ENCODE measurements at places on chromosomes 4 and X.

GRCh38 chr4:57405359-57405758 lies 295.2 kb upstream of the IGFBP7 start:
- DNase-seq, result no peak

GRCh38 chrX:154399527-154400368 lies 1.6 kb downstream of the RPL10 start:
- DNase-seq, result peak; percentile 57

DNA sequence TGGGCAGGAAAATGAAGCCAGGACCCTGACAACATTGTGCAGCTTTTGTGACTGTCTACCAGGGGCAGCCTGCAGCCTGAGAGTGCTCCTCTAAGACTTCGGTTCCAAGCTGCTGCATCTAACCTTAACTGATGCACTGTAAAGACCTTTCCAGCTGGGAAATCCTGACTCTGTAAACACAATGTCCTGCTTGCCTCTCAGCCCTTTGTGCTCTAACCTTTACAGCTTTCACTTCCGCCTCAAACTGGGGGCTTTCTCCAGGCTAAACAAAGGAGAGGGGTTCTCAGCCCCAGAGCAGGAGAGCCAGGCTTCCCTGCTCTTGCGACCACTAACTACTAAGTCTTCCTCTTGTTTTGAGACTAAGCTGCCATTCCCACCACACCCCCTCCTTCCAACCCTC lies 19.3 kb upstream of the RASL11B start:
- DNase-seq, result no peak

DNA sequence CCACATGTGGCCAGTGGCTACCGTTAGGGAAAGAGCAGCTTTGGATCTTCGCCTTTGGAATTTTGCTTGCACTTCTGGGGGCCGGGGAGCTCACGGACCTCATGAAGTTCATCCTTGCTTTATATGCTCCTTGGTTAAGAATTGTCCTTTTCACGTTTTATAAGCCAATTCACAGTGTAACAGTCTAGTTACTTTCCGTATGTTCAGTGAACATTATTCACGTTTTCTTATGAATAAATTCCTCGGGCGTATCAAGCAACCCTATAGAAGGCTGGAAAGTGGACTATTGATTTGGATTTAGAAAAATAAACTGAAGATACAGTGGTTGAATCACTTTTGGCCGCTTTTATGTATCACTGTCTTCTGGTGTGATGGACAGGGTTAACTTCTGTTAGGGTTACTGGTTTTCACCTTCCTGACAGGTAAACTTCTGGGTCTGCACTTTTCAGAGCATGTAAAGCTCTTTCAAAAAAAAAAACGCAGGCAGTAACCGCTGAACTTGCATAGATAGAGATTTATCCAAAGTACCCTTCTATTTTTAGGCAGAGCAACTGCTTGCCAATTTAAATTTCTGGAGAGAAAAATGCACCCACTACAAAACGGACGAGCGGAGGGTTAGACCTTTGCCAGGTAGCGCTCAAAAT lies 569 bp upstream of the PDLIM5 start:
- DNase-seq, result no peak

- no peak for DNase-seq
Measured at GRCh38 chr4:24203926-24204325, 314.1 kb upstream of the PPARGC1A start.

- no peak for DNase-seq
Measured at GRCh38 chrX:9619581-9619980, 146.1 kb downstream of the GPR143 start.

GRCh38 chr4:41111791-41112190 lies 102.6 kb downstream of the APBB2 start:
- no peak for DNase-seq

GRCh38 chr4:6556263-6556662 lies 18.7 kb upstream of the MAN2B2 start:
- DNase-seq, result no peak

GRCh38 chr4:661231-661630 lies 12.8 kb downstream of the ATP5ME start:
- no peak for DNase-seq

- no peak for DNase-seq
Measured at GRCh38 chrX:126820700-126821420, 1.3 kb downstream of the PRR32 start.

DNA sequence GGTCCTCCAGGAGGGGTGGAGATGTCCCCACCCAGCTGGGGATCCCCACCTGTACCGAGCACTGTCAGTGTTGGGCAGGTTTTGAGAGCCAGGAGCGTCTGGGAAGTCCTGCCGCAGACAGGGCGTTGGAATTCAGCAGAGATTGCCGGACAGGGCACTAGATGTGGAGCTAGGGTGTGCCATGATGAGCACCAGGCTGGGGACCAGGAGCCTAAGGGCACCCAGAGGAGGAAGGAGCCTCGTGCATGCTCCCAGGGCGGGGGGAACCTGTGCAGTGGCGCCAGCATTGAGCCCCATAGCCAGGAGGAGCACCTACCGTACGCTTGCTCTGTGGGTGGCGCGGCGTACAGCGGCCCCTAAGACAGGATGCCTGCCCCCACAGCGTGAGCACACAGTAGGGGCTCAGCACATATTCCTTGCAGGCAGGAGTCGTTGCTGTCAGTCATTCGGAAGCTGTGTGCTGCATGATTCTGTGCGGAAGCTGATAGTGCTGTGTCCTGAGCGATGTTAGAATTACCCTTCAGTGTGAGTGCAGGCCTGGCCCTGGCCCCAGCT lies 18.8 kb upstream of the TADA2B start:
- DNase-seq, result no peak

- no peak for DNase-seq
Measured at GRCh38 chr4:25535278-25535677, 120.4 kb upstream of the SLC34A2 start.

- no peak for DNase-seq
Measured at GRCh38 chr4:124111411-124111810, 601.1 kb downstream of the ANKRD50 start.

- no peak for DNase-seq
Measured at GRCh38 chr4:153790962-153791551, 2.2 kb upstream of the SFRP2 start.

DNA sequence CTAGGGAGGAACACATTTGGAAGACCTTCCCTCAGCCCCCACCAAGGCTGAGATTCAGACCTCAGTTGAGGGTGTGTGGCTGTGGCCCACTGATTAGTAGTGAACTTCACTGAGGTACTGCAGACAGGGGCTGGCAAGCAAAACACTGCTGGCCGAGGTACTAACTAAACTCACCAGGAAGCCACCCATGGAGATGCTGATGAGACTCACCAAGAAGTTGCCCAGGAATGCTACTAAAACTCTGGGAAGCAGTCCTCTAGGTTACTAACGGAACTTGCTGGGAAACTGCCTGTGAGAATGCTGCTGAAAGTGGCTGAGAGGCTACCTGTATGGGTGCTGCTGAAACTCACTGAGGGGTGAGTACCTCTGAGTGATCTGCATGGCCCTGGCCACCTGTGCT lies 372.4 kb upstream of the RPS6KA3 start:
- no peak for DNase-seq

DNA sequence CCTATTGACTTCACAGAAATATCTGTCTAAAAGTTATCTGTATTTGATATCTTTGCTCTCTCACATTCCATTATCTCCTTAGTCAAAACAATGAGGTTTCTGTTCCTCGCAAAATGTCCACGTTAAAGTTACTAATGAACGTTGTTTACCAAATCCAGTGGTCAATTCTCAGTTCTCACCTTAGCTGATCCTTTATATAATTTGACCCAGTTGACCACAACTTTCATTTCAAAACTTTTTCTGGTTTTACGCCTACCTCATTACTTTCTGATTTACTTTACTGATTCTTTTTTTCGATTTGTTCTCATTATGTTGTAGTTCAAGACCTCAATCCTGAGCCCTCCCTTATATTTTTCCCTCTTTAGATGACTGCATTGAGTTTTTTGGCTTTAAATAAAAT lies 186.6 kb downstream of the IL1RAPL1 start:
- DNase-seq, result no peak

- no peak for DNase-seq
Measured at GRCh38 chrX:107597791-107598190, 30.5 kb upstream of the PRPS1 start.

DNA sequence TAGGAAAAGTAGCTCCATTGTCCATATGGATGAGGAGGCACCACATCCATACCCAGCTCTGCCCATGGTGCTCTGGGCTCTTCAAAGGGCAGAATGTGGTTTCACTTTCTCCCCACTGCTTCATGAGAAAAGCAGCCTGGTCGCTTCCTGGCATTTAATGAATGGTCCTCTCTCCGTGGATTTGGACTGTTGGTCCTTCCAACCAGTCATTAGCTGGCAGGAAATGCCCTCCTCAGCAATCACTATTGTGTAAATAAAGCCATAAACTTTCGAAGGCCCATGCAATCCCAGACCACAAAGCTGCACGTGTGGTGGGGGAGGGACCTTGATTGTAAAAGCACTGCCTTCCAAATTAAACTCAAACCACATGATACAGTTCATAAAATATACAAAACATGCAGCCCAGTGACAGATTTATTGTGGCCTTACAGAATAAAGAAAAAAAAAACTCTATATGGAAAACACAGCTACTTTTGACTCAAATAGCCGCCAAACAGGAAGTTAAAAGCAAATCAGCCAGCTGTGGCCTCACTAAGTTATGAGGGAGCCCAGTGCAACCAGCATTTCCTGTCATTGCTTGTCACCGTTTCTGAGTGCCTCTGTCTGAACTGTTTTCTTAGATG lies 8.1 kb downstream of the MBNL3 start:
- DNase-seq, result no peak

DNA sequence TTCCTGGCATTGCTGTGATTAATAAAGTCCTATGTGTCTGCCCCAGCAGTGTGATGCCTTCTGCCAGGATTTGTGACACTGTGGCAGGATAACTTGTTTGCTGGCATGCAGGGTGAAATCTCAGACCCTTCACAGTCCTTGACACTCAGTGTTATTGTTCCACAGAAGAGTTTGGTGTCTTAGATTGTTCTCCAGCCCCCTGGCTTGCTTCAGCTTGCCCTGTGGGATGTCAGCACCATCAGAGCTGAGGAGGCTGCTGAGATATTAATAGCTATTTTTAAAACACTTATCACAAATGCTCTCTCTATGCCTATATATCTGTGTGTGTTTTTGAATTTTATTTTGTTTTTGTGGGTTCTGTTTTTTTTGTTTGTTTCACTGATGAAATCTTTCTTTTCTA lies 136.9 kb downstream of the TSPAN5 start:
- no peak for DNase-seq

GRCh38 chr4:6250235-6250983 lies 19.2 kb upstream of the WFS1 start:
- no peak for DNase-seq

DNA sequence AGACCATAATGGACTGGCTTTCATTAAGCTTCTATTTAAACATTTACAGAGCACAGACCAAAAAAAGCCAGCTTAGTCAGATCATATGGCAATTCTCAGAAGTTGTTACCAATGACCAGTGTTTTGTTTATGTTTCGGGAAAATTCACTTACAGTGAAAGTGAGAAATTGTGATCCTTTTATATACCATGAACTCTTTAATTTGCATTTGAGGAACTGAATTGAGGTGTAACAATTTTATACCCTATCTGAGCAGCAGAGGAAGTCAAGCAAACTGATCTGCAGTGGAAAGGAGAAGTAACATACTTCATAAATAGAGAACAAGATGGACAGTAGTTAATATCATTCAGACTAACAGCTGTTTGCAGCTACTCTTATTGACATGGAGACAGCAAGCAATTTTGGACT lies 97.1 kb downstream of the TMA16 start:
- no peak for DNase-seq

- no peak for DNase-seq
Measured at GRCh38 chrX:16643176-16643575, 6.8 kb upstream of the S100G start.

GRCh38 chr4:121946644-121947043 lies 5.2 kb downstream of the TRPC3 start:
- no peak for DNase-seq

- no peak for DNase-seq
Measured at GRCh38 chr4:7790999-7791398, 148.7 kb downstream of the AFAP1 start.
